ENCODE measurements at places on chromosomes 3 and 15. TPM values are rescaled to one million over a fixed set of nuclear protein-coding genes. Genes with fewer than 3 reads are reported as not detected.

SAMMSON gene
- total RNA-seq: 5.7 TPM

FSD2 gene
- total RNA-seq: not detected

CLRN1 gene
- total RNA-seq: not detected

ARGFX gene
- not detected for total RNA-seq

REC114 gene
- not detected for total RNA-seq

TGM4 gene
- total RNA-seq: not detected

LMAN1L gene
- total RNA-seq: 0.27 TPM

RTP4 gene
- 0.58 TPM for total RNA-seq

SMAD6 gene
- total RNA-seq: 11.1 TPM

HHATL gene
- 0.23 TPM for total RNA-seq

All from gastroesophageal sphincter (tissue), 4 donors.